Stimulated activated CD4-positive, alpha-beta T cell treated with anti-CD3 and anti-CD28 coated beads, Interleukin-4, amount 100 ng/mL, for 1 hour (primary cell): ENCODE measurements at places on chromosomes 2 and 18.

DNA sequence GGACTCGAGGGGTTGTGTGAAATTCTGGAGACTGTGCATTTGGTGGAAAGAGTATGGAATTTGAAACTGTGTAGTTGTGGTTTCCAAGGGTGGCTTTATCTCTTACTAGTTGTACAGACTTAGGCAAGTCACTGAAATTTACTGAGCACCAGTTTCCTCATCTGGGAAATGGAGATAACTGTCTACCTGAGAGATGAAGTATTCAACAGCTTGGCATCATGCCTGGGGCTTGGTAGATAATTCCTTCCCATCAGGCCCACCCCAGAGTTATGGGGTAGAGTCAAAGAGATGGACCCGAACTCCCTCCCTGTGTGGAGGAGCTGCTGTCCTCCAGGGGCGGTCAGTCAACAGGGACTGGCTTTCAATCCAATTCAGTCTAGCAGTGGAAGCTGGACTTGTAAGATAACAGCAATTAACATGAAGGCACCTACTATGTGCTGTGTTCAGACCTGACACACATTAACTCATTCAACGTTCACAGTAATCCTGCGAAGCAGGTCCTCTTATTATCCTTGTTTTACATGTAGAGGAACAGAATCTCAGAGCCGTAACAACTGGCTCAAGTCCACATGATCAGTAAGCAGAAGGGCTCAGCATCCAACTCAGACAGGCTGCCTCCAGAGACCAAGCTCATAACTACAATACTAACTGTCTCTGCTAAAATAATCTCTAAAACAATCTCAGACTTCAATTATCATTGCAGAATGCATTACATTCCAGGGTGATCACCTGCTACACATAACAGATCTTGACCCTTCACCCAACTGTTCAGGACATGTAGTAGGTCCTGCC is 432.1 kb downstream of the LPIN1 start:
- DNase-seq: no peak

DNA sequence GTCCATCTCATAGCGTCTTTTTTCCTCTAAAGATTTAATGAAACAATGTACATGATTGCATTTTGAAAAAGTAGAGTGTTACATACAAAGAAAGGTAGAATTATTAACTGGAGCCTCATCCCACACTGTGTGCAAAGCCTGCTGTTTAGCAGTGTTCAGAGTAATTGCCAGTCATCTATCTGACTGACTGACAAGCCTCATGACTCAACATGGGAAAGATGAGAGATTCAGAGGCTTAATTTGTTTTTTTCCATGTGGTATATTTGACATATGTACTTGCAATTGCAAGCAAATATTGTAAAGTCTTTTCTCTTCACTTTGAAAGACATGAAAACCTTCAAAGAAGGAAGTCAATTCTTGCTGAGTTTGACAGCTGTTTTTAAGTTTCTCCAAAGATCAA is 14.7 kb downstream of the PCARE start:
- DNase-seq: no peak

- no peak for DNase-seq
Measured at GRCh38 chr2:173773076-173773475, 192.1 kb downstream of the SP3 start.

- DNase-seq: no peak
Measured at GRCh38 chr2:200128296-200128695, 172.9 kb downstream of the MAIP1 start.

DNA sequence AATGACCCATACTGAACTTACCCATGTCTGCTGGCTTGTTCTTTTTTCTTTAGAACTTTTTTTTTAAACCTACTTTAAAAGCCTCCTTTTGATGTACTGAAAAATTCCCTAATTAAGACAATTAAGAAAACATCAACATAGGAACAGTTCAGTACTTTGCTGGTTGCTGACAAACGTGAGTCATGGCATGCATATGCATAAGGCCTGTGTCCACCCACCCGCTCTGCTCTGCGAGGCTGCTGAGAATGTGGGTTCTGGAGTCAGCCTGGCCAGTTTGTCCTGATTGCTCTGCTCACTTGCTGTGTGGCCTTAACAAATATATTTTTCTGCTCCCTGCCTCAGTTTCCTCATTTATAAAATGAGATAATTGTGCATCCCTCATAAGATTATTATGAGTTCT is 27.3 kb downstream of the LAMA3 start:
- DNase-seq: no peak

- no peak for DNase-seq
Measured at GRCh38 chr2:58137221-58137620, 90.6 kb downstream of the VRK2 start.

GRCh38 chr18:33184175-33184574 is 256.3 kb downstream of the CCDC178 start:
- DNase-seq: no peak

DNA sequence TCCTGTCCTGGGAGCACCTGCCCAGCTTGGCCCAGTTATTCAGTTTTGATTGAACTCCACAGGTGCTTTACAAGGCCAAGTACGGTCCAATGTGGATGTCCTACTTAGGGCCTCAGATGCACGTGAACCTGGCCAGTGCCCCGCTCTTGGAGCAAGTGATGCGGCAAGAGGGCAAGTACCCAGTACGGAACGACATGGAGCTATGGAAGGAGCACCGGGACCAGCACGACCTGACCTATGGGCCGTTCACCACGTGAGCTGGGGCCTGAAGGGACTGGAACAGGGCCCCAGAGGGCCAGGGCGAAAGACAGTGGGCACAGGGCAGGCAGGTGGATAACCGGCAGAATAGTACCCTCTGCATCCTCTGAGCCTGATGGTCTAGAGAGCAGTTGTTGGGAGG is 22.1 kb downstream of the PRKAG3 start:
- no peak for DNase-seq

DNA sequence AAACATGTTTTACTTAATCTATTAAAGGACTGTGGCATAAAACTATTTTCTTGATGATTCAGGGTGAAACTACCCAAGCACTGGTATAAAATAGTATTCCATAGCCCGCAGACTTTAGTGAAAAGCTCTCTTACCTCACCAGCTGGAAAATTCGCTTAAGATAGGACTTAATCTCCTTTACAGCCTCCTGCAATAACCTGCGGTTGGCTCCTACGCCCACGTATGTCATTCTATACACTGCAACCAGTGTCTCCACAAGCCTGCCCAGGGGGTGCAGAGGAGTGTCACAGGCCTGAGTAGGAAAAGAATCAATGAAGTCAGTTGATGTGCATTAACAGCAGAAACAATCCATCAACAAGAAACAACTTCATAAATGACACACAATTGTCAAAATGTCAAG is 11.3 kb upstream of the MPP4 start:
- no peak for DNase-seq

- DNase-seq: no peak
Measured at GRCh38 chr2:36973320-36973719, 7.0 kb upstream of the STRN start.

DNA sequence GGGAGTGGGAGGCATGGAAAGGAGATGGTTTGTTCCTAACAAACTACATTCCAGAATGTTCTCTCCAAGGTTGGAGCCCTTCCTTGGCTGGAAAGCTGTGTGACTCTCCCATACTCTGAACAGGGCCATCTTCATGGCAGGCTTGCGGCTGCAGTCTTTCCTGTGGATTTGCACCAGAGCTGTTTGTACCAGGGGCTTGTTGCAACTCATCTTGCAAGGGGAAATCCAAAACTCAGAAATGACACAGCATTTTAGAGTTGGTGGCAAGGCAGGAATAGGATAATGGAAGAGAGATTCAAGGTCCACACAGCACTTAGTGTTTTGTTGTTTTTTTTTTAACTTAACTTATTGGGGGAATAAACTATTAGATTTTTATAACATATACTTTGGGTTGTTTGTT is 73.7 kb upstream of the ZNF516 start:
- no peak for DNase-seq

DNA sequence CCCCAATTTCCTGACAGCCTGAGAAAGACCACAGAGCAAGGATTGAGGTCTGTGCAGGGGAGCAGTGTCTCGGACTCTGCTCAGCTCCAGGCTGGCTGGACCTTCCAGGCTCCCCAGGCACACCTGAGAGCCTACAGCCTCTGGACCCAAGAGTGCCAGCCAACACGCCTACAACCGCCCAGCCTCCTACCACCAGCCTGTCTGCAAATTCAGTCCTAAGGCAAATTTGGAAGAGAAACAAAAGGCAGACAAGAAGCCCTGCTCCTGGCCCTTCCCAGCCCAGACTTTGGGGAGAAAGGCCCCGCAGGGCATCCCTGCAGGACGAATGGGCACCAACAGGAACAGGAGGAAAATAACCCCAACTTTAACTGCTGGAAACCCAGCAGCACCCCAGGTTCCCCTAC is 1.9 kb downstream of the HS6ST1 start:
- DNase-seq: no peak

GRCh38 chr2:153870308-153870707 is 1.4 kb upstream of the GALNT13 start:
- no peak for DNase-seq

GRCh38 chr2:39488450-39488849 is 51.4 kb upstream of the MAP4K3 start:
- no peak for DNase-seq

DNA sequence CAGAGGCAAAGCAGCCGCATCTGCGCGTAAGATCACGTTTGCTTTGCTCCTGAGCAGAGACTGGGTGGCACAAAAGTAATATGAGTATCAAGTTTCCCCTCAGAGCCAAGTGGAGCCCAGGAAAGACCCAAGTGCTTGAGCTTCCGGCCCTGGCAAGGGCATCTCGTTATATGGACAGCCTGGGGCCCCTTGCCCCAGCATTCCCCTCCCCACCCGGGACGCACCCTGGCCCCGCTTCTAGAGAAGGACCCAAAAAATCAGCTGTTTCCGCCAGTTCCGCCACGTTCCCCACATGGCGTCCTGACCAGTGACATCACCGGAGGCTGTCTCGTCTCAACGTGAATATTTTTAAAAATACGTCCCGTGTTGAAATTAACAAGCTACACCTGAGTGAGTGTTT is 135.1 kb downstream of the NFATC1 start:
- DNase-seq: no peak

GRCh38 chr2:102703748-102704147 is 58.1 kb upstream of the TMEM182 start:
- DNase-seq: no peak

DNA sequence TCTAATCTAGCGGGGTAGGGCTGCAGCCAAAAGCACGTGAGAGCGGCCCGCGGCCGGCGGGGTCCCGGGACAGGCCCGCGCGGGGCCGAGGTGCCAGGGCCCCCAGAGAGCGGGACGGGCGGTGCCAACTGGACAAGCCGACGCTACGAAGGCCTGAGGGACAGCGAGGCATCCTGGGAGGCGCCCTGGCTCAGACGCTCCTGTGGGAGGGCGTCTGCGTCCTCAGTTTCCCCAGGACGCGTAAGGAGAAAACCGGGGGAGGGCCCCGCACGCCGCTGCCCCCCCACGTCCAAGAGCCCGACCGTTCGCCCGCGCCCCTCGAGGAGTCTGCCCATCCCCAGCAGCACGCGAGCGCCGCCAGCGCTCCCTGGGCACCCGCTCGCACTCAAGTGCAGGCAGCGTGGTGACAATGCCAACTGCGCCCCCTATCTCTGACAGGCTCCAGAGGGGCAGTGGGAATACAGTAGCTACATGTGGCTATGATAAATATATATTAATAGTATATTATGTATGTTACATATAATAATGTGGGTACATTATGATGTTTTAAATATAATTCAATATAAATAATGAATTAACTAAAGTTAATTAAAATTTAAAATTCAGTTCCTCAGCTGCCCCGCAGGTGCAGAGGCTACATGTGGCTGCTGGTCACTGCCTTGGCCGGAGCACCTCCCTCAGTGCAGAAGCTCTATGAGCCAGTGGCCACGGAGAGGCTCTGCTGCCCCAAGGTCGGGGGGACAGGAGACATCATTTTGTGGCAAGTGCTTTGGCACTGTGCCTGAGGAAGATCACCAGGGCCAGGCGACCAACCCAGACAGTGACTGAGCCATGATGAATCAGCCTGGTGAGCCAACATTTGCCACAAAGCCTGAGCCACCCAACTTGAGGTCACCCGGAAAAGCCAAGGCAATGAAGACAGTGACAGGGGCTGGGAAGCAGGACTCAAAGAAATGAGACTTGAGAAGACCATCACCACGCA is 5.5 kb upstream of the SFT2D3 start:
- peak; percentile 58 for DNase-seq

GRCh38 chr2:2743164-2743571 is 412.1 kb upstream of the MYT1L start:
- DNase-seq: no peak

DNA sequence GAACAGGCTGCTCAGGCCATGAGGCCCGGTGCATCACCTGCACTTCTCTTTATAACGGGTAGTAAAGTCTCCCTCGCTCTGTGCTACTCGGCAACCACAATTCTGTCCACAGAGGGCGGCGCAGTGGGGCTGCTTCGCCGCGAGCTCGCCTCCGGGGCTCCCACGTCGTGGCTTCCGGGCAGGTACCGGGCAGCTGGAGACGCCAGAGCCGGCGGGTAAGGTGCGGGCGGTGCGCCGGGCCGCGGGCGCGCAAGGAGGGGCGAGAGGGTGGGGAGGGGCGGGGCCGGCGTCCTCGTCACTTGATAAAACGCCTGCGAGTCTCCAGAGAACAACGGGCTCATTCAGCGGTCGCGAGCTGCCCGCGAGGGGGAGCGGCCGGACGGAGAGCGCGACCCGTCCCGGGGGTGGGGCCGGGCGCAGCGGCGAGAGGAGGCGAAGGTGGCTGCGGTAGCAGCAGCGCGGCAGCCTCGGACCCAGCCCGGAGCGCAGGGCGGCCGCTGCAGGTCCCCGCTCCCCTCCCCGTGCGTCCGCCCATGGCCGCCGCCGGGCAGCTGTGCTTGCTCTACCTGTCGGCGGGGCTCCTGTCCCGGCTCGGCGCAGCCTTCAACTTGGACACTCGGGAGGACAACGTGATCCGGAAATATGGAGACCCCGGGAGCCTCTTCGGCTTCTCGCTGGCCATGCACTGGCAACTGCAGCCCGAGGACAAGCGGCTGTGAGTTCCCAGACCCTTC is at the start of gene ITGA6:
Gene ITGA6 (plus strand): TSS at position 331 of the 734 bp plus-strand sequence.
- peak; percentile 78 for DNase-seq

DNA sequence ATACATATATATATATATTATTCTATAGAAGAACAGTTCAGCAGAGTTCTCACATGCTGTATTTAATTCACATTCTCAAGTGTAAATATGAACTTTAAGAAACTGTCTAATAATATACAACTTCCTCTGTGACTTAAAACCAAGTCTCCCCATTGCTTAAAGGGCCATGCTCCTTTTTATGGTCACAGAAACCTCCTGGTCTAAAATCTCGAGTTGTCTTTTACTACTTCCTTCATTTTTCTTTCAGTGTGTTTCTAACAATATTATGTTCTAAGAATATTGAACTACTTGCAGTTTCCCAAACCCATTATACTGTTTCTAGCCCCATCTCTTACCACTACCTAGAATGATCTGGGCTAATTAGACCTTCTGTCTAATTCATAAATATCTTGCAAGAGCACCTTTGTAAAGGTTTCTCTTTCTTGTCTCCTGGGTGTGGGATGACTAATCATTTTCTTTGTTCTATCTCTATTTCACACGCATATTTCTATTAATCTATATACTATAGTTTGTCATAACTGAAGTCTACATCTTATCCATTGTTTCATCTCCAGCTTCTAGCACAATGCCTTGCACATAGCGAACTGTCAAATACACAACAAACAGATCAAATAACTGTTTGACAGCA is 48.8 kb downstream of the ERBB4 start:
- no peak for DNase-seq
